Fibroblast of mammary gland (primary cell): ENCODE measurements at places on chromosomes 16 and 17.

- no peak for DNase-seq
These were observed 48.9 kb downstream of the TEX2 start for GRCh38 chr17:64213995-64214811.

DNA sequence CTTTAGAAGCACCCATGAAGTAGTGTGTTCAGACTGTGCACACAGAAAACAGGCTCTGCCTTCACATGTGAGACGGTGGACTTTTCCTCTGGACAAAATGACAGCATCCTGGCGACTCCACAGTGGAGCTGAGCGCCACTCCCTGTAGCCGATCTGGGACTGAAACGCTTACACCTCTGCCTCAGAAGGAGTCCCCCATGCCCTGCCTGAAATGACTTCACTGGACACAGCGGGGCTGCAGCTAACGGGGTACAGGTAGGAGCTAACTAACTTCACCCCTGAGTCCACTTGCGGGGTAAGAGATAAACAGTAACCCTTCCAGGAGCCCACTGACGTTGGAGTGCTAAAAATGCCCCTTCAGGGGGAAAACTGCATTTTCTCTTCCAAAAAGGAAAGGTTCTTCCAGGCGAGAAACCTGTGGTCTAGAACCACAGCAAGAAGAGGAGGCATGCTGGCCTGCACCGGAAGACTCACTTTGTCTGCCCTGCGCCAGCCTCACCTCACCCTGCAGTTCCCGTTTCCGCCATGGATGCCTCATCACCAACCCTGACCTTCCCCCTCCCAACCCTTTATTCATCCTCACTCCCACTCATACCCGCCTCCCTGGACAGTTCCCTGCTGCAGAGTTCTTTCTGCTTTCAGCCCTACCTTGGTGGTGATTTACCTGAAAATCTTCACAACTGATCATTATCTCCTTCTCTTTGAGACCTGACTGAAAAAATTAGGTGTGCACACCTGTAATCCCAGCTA, 19.4 kb upstream of the ENDOV start:
- DNase-seq = peak; percentile 3

DNA sequence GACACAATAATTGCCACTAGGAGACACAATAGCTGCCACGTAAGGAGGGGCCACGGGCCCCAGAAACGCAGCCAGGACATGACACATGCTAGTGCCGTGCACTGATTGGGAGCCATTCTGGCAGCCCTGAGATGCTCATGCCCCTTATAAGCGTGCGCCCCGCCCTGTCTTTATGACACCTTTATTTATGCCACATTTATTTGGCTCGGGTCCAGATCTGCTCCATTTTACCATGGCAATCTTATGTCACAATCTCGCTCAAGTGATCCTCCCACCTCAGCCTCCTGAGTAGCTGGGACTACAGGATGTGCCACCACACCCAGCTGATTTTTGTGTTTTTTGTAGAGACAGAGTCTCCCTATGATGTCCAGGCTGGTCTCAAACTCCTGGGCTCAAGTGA, 43.8 kb upstream of the NF1 start:
- no peak for DNase-seq

DNA sequence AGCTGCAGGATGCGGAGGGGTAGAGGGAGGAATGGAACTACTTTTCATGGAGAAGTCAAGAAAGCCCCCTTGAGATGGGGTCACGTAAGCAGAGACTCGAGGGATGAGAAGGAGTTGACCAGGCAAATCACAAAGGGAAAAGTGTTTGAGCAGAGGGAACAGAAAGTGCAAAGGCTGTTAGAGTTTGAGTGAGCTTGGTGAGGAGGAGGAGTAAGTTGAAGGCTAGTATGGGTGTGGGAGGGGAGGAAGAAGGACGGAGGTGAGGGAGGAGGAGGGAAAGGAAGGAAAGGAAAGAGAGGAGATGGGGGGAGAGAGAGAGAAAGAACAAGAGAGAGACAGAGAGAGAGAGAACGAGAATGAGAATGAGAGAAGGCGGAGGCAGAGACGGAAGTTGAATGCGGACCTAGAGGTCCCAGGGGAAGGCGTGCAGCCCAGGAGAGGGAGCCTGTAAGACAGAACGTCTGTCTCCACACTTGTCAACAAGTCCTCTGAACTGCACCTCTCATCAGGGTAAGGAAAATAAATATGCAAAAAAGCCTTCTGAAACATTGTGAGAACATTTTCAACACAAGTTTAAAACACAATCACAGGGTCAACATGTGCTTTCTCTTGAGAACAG, 279.8 kb upstream of the EEF2KMT start:
- no peak for DNase-seq

DNA sequence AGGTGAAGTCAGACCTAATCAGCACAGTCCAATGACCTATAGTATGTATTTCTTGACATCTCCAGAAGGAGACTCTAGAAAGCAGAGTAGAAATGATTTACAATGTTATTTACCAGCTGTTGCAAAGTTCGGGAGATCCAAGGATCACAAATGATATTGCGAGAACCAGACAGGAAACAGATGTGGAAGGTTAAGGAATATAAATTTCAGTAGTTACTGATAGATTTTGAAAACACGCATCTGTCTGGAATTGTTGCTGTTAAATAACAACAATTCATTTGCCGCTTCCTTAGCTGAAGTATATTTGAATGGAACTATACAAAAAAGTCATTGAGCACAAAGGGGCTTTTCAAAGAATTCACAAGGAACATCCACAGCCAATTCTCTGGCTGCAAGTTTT, 72.0 kb downstream of the STXBP4 start:
- peak; percentile 15 for DNase-seq

DNA sequence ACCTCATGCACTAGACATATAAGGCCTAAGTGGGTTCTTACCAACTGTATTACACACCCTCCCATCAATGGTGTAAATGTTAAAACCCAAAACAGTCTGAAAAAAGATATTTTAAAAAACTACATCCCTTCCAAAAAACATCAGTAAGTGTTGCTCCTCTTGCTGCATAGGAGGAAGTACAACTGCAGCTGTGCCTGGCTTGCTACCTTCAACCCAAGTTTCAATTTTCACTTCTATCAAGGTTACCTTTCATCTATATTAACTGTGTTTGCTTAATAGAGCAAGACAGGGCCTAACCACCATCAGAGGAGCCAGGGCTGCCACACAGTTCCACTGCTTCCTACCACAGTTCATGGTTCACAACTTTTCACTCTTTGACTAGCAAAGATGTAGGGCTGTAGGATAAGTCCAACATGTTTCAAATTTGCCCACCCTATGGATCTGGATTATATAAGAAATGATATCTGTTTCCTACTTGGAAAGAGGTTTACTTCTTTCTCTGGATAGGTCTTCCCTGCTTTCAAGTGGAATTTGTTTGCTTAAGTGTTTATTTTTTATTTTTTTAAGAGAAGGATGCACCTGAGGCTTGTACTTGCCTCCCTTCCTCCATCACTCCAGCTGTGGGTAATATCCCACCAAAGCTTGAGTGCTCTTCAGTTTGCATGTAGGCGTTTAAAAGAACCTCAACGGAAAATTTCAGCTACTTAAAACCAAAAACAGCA, 56.7 kb downstream of the GRB7 start:
- DNase-seq = no peak

- DNase-seq = no peak
These were observed 48.1 kb downstream of the KSR1 start for GRCh38 chr17:27504188-27504995.

GRCh38 chr17:62179525-62180161, 114.6 kb upstream of the MED13 start:
- DNase-seq = peak; percentile 72

GRCh38 chr16:71426069-71426879, 15.6 kb downstream of the TLE7 start:
- peak; percentile 95 for DNase-seq

- no peak for DNase-seq
These were observed 124.9 kb downstream of the MRTFB start for GRCh38 chr16:14196011-14196410.

DNA sequence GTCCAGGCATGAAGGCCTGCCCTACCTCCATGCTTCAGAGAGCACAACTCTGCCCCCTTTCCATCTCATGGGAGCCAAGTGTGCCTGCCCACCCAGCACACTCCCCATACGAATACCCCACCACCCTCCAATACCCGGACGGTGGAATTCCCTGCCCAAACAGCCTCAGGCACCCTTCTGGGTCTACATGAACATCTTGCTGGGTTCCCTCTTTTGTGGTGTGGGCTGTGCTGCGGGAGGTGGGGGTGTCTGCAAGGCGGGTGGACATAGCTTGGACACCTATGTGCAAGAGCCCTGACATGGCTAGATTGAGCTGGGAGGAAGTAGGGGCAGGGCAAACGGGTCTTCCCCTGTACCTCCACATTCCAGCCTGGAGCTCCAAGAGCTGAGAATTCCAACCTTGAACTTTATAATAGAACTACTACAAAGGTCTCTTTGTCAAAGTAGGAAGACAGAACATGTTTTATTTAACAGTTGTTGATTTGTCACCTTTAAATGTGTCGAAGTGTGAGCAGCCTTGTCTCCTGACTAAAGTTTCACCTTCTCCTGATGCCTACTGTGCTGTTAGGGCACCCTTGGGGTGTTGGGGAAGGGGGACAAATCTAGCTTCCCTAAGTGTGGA, 9.1 kb downstream of the SLC6A2 start:
- no peak for DNase-seq

GRCh38 chr17:42513686-42514085, 22.4 kb upstream of the NAGLU start:
- no peak for DNase-seq

- DNase-seq = peak; percentile 84
These were observed 879 bp downstream of the SLFN5 start for GRCh38 chr17:35243561-35244340.

DNA sequence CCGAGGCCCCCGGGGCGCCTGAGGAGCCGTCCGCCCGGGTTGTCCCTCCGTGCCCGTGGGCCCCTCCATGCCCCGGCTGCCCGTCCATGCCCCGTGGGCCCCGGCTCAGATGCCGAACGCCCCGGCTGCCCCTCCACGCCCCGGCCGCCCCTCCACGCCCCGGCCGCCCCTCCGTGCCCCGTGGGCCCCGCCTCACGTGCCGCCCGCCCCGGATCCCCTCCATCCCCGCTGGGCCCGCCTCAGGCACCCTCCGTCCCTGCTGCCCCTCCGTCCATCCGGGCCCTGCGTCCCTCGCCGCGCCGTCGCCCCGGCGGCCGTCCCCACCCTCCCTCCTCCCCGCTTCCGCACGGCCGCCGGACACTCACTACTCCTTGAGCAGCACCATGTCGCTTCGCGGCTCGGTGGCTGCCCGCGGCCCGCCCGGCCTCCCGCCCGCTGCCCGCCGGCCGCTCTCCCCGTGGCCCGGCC, 382 bp downstream of the PITPNA start:
- DNase-seq = peak; percentile 20

DNA sequence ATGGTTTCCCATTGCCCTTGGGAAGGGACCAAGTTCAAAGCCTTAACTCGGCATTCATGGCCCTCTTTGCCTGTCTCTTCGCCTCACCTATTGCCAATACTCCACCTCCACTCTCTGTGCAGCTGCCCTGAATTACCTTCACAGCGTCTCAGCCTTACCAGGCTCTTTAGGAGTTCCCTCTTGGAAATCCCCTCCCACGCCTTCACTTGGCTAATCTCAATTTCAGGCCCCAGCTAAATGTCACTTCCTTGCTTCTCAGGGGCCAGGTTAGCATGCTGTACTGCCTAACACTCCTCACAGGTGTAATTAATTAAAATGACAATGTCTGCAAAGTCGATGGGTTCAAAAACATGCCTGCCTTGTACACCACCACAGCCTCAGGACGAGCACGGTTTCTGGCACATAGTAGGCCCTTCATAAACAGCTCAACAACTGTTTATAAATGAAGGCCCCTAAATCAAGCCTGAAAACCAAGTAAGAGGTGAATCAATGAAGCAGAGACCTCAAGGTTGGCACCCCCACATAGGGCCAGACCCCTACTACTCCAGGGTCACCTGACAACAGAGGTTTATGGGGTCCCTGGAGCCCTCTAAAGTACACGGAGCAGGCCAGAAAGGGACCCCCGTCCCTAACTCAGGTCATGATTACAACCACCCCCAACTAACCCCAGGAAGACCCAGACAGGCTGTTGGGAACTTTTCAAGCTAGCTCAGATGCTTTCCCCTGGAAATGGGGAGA, 11.2 kb upstream of the EEF2K start:
- no peak for DNase-seq

- DNase-seq = no peak
These were observed 27.5 kb downstream of the TMC7 start for GRCh38 chr16:19011169-19011731.

DNA sequence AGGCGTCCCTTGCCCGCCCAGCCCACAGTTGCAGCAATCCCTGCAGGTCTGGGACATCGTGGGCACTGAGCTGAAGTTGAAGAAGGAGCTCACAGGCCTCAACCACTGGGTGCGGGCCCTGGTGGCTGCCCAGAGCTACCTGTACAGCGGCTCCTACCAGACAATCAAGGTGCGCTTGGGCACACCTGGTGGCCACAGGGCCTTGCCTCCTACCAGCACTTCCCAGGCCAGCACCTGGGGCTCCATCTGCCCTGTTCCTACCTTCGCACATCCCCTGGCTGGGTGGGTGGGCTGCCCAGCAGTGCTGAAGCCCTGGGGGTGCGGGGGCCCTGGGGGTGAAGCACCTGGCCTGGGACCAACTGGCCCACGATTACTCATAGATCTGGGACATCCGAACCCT, 19.9 kb downstream of the TRAF7 start:
- DNase-seq = no peak

- no peak for DNase-seq
These were observed 134.3 kb downstream of the HAPSTR1 start for GRCh38 chr16:9225527-9226316.

DNA sequence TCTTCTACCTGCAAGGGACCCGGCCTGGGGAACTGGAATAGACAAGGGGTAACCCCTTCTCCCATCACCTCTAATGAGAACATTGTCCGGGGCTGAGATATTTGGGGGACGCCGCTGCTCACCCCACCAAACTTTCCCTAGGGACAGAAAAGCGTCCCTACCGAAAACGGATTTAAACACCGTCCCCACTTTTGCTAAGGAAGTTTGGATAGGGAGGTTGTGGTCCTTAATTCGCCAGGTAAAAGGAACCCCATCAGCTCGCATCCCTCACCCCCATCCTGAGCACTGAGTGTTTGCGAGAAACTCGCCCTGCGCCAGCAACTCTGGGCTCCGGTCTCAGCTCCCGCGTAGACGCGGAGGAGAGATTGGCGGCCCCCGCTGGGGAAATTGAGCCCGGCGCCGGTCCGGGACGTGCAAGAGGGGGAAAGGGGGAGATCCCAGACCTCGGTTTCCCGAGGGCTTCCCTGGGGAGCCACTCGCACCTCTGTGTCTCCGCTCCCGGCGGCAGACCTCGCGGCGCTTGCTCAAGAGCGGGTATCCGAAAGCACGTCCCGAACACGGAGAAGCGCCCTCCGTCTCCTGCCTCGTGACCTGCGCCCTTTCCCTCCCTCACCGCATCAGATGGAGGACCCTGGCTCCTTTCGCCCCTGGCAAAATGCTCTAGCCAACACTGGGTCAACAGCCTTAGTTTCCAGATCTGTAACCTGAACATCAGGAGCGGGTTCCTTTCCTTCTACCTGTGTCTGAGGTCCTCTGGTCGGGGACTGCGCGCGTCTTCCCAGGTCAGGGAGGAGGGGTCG, 3.1 kb upstream of the SOX9 start:
- DNase-seq = no peak

DNA sequence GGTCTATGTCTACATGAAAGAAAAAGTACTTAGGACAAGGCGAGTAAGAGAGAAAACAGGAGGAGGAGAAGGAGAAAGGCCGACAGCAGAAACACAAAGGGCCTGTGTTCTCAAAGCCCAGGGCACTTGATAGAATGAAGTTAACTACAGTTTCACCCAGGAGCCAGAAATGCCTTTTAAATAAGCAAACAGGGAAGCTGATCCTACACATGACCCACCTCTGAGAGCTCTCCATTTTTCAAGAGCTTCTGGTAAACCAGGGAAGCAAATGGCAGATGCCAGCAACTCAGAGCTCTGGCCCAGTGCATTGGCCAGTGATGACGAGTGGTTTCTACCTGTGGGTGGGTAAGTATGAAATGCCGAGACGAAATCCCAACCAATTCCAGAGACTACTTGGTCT, 163.4 kb downstream of the ZFHX3 start:
- DNase-seq = no peak
